Right ventricle myocardium inferior (tissue), 1 donor: ENCODE measurements at places on chromosomes 7 and 10.

- DNase-seq = no peak
These were observed 32.9 kb downstream of the HTRA1 start for GRCh38 chr10:122494173-122494820.

GRCh38 chr7:87119581-87119980 is 32.7 kb upstream of the DMTF1 start:
- DNase-seq = no peak

DNA sequence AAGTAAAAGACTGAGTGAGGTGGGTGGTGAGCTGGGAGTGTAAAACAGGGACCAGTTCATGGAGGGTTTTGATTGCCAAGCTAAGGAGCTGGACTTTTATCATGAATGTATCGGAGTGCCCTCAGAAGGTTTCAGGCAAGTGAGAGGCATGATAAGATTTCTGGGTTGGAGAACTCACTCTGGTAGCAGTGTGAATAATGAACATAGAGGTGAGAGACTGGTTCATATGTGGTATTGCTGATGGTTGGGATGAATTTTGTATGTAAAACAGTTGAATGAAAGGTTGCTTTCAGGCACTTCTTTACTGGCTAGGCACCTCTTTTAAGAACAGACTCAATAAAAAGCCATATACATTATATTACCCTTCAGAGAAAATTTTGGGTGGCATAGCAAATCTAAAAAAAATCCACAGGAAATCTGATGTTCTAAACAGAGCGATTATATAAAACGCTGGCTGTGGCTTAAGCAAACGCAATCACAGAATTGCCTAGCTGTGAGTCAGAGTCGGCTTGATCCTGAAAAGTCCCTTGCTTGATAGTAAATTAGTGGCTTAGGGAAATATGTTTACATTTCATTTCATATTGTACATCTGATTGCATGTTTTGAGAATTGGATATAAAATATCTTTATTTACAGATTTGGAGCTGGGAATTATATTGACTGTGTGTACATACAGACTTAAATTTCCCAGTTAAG is 92.9 kb upstream of the HDAC9 start:
- DNase-seq = no peak

DNA sequence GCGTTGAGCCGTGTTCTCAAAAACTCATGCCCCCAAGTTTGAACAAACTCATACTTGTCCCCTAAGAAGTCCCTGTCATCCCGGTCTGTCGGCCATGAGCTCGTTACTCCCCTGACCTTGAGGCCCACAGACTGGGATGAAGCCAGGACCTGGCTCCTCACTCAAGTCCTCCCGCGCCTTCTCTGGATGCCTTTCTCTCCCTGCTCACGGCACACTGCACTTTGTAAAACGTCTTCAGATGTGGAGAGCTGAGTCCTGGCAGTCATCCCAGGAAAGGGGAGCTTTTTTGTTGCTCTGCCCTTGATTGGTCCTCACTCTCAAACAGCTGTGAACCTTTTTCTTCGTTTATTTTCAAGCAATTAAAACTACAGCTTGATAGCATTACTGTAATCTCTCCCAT is 110.8 kb downstream of the JAZF1 start:
- no peak for DNase-seq

DNA sequence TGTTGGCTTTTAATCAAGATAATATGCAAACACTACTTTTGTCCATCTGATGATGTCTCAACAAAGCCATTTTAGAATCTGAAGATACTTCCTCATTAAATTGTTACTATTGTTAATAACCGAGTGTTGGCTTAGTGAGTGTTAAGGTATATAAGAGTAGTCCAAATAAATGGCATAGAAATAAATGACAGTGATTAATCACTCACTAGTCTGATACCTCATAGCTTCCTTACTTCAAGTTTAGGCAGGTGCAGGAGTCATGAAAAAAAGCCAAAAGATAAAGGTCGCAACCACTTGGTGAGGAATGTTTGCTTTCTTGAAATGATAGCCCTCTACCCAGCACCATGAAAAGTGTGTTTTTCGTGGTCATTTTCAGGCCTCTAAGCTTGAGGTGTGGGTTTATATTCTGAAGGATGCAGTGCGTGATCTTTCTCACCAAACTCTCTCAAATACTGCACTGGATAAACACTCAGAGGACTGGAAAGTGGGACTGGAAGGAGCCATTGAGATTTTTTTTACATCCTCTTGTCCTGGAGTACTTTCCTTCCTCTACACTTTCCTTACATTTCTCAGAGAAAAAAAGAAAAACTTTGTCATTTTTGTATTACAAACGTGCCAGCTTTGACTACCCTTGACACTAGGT is 138.1 kb downstream of the KIAA1217 start:
- DNase-seq = no peak

- DNase-seq = peak; percentile 68
These were observed 121.3 kb downstream of the AVL9 start for GRCh38 chr7:32616625-32617024.

DNA sequence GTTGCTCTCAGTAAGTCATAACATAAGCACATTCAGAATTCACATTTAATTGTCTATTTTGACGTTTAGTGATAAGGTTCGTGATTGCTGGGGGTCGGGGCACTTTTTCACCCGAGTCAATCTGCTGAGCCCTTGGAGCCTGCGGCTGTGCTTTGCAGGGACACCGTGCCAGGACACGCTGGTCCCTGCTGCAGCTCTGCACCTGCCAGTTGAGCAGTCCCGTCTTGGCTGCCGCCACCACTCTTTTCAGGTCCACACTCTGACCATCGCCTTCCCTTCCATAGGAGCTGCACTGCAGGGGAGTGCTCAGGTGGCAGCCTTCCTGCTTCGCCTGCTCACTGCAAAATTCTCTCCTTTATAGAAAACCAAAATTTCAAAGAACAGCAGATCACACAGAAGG is 36.4 kb downstream of the CUL1 start:
- DNase-seq = no peak

GRCh38 chr10:71848325-71849275 is 2.5 kb downstream of the PSAP start:
- no peak for DNase-seq

GRCh38 chr10:55374060-55374459 is 573.0 kb upstream of the PCDH15 start:
- no peak for DNase-seq

GRCh38 chr7:143384661-143385631 is 3.8 kb downstream of the ZYX start:
- peak; percentile 64 for DNase-seq

GRCh38 chr7:100567751-100568175 is 5.9 kb downstream of the SAP25 start:
- no peak for DNase-seq

DNA sequence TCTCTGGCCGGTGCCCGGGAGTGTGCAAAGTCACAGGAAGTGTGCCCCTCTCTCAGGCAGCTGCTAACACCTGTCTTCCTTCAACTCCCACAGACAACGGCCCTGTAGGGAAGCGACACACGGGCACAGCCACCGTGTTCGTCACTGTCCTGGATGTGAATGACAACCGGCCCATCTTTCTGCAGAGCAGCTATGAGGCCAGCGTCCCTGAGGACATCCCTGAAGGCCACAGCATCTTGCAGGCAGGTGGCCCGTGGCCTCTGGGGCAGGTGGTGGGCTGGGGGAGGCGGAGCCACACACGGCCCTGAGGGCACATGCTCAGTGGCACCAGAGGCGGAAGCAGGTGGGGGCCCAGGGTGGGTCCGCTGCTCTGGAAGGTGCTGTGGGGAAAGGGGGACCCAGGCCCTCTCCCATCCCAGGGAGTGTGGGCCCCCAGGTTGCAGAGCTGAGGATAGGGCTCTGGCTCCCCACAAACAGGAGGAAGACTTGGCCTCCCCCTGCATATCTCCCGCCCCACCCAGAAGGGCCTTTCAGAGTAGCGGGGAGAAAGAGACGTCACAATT is 6.9 kb downstream of the C10orf105 start:
- DNase-seq = peak; percentile 77

- no peak for DNase-seq
These were observed 67.6 kb downstream of the ITGB1 start for GRCh38 chr10:32890444-32890843.

DNA sequence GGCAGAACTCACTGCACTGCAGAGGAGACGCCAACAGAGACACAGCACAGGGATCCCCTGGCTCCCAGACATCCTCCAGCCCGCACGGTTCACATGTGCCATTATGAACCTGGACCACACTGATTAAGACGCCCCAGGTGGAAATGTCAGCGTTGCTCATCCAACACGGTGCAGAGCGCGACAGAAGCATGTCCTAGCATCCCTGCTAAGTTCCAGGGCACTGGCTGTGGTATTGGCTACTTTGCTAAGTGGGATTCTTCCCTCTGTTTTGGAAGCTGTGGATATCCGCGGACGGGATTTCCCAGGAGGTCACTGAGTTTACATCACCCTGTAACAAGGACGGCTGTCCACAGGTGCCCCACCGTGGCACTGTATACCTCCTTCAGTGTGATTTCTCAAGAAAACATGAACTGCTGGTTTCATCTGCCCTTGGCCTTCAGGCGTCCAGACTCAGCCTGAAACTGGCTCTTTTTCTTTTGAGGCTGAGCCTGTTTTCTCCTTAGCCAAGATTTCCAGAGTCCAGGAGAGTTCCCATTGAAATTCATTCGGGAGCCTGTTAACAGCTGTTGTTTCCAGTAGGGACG is 324.0 kb downstream of the WDR37 start:
- no peak for DNase-seq

- DNase-seq = no peak
These were observed 15.9 kb downstream of the VSIR start for GRCh38 chr10:71757399-71757922.

- no peak for DNase-seq
These were observed 43.9 kb downstream of the APBB1IP start for GRCh38 chr10:26481914-26482550.

- DNase-seq = no peak
These were observed 1.1 kb upstream of the HSPA12A start for GRCh38 chr10:116743266-116744064.

DNA sequence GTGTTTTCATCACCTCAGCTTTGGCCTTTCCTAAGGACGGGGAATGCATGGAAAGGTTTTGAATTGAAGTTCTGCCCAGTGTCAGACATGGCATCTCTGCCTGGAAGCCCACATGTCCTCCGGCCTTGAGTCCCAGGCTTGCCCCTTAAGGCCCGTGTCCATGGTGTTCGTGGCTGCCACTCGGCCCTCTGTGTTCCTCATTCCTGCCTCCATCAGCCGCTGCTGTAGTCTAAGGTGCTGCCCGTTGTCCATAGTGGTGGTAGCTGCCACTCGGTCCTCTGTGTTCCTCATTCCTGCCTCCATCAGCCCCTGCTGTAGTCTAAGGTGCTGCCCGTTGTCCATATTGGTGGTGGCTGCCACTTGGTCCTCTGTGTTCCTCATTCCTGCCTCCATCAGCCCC is 180.7 kb upstream of the SHH start:
- DNase-seq = no peak

- no peak for DNase-seq
These were observed 45.1 kb downstream of the HBP1 start for GRCh38 chr7:107213945-107214344.

GRCh38 chr7:30306976-30307375 is 22.6 kb downstream of the ZNRF2 start:
- no peak for DNase-seq

GRCh38 chr7:99731638-99732374 is 3.2 kb downstream of the CYP3A7 start:
- DNase-seq = no peak

GRCh38 chr7:66239467-66239856 is 34.3 kb downstream of the TPST1 start:
- DNase-seq = no peak

- peak; percentile 23 for DNase-seq
These were observed 164.1 kb downstream of the PRKAG2 start for GRCh38 chr7:151712810-151713125.

- DNase-seq = no peak
These were observed 80.8 kb downstream of the ARHGAP22 start for GRCh38 chr10:48523820-48524758.
